DND-41 (cell line): ENCODE measurements at places on chromosomes 3 and 15.

DNA sequence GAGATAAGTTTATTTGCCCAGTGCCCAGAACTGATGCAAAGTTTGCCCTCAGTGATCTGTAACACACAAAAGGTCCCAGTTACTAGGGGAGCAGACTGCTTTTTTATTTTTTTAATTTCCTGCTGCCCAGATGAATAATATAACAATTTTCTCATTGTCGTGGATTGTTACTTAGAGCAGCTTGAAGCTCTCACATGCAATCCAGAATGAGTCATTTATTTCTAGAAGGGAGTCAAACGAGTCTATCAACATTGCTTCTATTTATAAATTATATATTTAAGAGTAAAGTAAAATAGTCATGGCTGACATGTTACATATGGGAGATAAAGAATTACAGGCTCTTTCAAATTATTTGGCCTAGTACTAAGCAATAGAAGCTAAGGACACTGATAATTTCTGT lies 41.3 kb downstream of the MEIS2 start:
- no peak for DNase-seq

GRCh38 chr3:53243165-53243564 lies 12.7 kb downstream of the TKT start:
- no peak for DNase-seq

DNA sequence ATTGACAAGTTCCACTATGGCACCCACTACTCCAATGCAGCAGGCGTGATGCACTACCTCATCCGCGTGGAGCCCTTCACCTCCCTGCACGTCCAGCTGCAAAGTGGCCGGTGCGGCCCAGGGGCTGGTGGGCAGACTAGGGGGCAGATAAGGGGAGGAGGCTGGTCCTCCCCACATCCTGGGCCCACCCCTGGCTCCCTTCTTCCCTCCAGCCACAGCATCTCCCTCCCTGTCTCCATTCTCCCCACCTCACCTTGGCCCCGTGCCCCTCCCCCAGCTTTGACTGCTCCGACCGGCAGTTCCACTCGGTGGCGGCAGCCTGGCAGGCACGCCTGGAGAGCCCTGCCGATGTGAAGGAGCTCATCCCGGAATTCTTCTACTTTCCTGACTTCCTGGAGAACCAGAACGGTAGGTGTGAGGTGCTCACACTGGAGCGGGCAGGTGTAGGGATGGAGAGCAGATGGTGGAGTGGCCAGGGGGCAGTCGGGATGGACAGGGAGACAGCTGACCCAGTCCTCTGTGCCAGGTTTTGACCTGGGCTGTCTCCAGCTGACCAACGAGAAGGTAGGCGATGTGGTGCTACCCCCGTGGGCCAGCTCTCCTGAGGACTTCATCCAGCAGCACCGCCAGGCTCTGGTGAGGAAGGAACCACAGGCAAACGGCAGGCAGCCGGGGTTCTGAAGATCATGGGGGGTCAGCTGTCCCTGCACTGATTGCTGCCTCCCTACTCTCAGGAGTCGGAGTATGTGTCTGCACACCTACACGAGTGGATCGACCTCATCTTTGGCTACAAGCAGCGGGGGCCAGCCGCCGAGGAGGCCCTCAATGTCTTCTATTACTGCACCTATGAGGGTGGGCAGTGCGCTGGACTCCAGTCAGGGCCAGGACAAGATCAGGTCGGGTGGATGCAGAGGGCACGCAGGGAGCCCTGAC lies 26.0 kb downstream of the NBEAL2 start:
- no peak for DNase-seq

- DNase-seq: no peak
Observed at GRCh38 chr15:89096664-89097063, 8.4 kb downstream of the ABHD2 start.

- no peak for DNase-seq
Observed at GRCh38 chr3:182941719-182942118, 38.6 kb downstream of the DCUN1D1 start.

- no peak for DNase-seq
Observed at GRCh38 chr3:26381411-26381810, 241.2 kb upstream of the LRRC3B start.

- no peak for DNase-seq
Observed at GRCh38 chr3:192652727-192653126, 74.6 kb downstream of the FGF12 start.

- no peak for DNase-seq
Observed at GRCh38 chr3:64490180-64490724, 197.5 kb downstream of the ADAMTS9 start.

DNA sequence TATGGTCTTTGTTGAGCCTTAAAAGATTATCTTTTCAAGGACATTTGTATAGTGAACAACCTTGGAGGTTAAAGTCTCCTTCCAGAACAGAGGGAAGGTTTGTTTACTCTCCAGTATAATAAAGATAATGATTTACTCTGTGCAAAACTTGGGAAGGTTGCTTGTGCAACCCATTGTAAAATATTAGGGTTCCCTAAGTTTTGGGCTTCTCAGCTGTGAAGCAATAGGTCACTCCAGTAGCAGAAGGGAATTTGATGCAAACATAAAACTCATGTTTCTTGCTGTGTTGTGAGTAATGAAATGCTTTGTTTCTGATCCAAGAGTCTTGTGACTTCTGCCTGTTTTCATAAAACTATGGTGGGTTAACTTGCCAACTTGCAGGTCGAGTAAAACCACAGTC lies 177.5 kb downstream of the SUCNR1 start:
- DNase-seq: no peak

DNA sequence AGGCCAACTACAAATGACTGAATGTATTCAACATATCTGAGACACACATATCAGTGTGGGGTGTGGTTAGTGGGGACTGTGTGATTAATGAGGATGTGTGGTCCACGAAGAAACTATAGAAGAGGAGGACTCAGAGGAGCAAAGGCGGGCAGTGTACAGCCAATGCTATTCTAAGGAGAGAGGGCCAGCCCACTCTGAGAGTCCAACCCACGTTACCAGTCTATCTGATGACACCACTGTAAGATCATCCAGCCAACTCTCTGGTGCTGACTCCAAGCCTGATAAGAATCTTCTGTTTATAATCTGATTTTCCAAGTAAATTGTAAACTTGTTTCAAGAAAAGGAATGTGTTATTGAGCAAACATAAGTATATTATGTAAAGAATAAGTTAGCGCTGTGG lies 47.2 kb downstream of the MCF2L2 start:
- no peak for DNase-seq

- no peak for DNase-seq
Observed at GRCh38 chr15:66102563-66103292, 150.8 kb downstream of the MEGF11 start.

- DNase-seq: no peak
Observed at GRCh38 chr3:65146179-65146578, 458.4 kb upstream of the ADAMTS9 start.
